Tibial nerve (tissue), 4 donors: ENCODE measurements at places on chromosomes 12 and 14.

GRCh38 chr14:36845356-36846012 lies 183.8 kb downstream of the PAX9 start:
- H3K27ac ChIP-seq: no peak overlapping the region
- DNase-seq: no peak
- H3K36me3 ChIP-seq: no peaks in the 10 kb centered on the region
- no peaks in the 10 kb centered on the region for H3K4me1 ChIP-seq
- H3K27me3 ChIP-seq: no peaks in the 10 kb centered on the region
- no peak overlapping the region for H3K4me3 ChIP-seq

DNA sequence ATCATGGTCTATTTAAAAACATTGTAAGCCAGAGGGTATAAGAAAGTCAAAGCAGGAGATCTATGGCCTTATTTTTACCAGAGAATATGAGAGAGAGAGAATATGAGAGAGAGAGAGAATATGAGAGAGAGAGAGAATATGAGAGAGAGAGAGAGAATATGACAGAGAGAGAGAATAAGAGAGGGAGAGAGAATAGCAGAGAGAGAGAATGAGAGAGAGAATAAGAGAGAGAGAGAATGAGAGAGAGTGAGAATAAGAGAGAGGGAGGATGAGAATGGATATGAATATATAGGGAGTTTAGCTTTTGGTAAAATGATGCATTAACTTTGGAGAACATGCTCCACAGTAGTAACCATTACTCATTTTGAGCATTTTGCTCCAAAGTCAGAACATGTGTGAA lies 48.0 kb upstream of the ALG10B start:
- no peak overlapping the region for H3K27ac ChIP-seq
- H3K27me3 ChIP-seq: no peaks in the 10 kb centered on the region
- DNase-seq: no peak
- no peak overlapping the region for H3K4me3 ChIP-seq

DNA sequence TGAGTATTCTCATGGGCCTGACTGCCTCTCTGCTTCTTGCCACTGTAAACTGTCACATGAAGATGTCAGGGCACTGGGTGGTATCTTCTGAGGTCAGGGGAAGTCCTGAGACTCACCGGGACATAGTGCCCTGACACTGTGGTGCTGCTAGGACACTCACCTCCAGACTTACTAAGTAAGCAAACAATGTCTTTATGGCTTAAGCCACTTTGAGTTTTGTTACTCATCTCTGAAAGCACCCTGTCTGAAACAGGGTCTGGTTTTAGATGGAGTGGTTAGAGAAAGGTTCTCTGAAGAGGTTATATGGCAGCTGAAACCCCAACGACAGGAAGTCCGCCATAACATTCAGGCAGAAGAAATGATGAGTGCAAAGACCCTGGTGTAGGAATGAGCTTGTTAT lies 22.7 kb downstream of the GPR19 start:
- H3K27me3 ChIP-seq: no peaks in the 10 kb centered on the region
- no peak for DNase-seq
- no peak overlapping the region for H3K4me3 ChIP-seq
- H3K27ac ChIP-seq: no peak overlapping the region

DNA sequence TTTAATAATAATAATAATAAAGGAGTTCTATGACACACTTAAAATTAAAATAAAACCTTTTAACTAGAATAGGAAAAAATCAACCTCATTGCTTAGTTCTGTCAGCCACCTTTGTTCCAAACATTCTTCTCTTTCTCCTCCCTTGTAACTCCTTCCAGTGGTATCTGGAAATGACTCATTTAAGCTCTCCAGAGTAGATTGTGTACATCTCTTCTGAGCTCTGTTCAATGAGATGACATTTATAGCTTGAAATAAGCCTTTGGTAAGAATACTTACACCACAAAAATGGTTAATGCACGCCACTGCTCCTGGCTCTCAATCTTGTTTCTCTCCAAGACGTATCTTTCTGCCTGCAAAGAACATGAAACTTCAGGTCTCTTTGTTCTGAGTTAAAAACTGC lies 70.3 kb downstream of the STAB2 start:
- no peak for DNase-seq
- no peaks in the 10 kb centered on the region for H3K4me1 ChIP-seq
- no peak overlapping the region for H3K4me3 ChIP-seq
- no peaks in the 10 kb centered on the region for H3K36me3 ChIP-seq
- no peaks in the 10 kb centered on the region for H3K27me3 ChIP-seq

DNA sequence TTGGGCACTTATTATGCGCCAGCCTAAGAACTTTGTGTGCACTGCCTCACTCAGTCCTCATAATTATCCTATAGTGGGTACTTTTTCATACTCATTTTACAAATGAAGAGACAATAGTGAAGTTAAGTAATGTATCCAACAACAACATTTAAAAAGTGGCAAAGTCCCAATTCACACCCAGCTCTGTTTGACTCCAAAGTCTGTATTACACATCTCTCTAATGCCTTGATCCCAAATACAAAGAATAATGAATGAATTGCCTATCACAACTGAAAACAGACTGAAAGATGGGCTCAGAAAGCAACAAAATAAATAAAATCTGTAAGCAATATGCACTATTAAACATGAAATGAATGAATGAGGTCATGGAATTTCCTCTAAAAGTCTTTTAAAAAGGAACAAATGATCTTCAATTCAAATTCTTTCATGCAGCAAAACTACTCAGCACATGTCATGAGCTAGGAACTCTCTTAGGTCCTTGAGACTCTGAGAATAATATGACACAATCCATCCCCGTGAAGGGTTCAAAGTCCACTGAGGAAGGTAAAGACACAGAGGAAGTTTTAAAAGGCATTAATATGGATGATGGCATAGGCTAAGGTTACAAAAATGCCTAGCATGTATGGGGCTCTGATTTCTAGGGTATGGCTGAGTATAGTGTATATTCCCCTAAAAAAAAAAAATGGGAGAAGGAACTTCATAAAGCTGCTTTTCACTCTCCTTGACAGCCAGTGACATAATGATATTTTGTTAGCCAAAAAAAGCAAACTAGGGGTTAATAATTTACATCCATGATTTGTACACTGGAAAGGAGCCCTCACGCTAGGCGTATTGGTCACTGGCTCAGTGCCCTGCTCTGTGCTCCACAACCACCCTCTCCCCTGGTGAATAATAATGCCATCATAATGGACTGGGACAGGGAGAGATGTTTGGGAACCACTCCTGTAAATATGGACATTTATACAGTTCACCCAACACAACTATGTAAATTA lies 103.4 kb downstream of the SLC2A13 start:
- H3K27me3 ChIP-seq: no peaks in the 10 kb centered on the region
- no peaks in the 10 kb centered on the region for H3K4me1 ChIP-seq
- no peak for DNase-seq
- no peaks in the 10 kb centered on the region for H3K36me3 ChIP-seq

- H3K27ac ChIP-seq: peak overlapping the region; percentile 65
- no peak overlapping the region for H3K4me3 ChIP-seq
- peaks cover 54% of the 10 kb centered on the region for H3K4me1 ChIP-seq
Observed at GRCh38 chr12:6934110-6934509, 6.4 kb downstream of the ATN1 start.

GRCh38 chr12:86826051-86826450 lies 569.9 kb upstream of the MGAT4C start:
- H3K4me1 ChIP-seq: no peaks in the 10 kb centered on the region
- H3K27ac ChIP-seq: no peak overlapping the region
- DNase-seq: no peak

GRCh38 chr12:2364631-2365051 lies 311.9 kb downstream of the CACNA1C start:
- no peak for DNase-seq
- H3K36me3 ChIP-seq: no peaks in the 10 kb centered on the region
- no peaks in the 10 kb centered on the region for H3K4me1 ChIP-seq

- no peak overlapping the region for H3K27ac ChIP-seq
- peaks cover 82% of the 10 kb centered on the region for H3K36me3 ChIP-seq
- no peak overlapping the region for H3K4me3 ChIP-seq
- H3K4me1 ChIP-seq: peaks cover 3% of the 10 kb centered on the region
- DNase-seq: no peak
- no peaks in the 10 kb centered on the region for H3K27me3 ChIP-seq
Observed at GRCh38 chr12:109926488-109927210, 26.6 kb downstream of the TCHP start.

GRCh38 chr12:4056910-4057845 lies 184.0 kb upstream of the PARP11 start:
- no peaks in the 10 kb centered on the region for H3K4me1 ChIP-seq
- no peak overlapping the region for H3K4me3 ChIP-seq
- no peak for DNase-seq
- no peaks in the 10 kb centered on the region for H3K36me3 ChIP-seq
- H3K27me3 ChIP-seq: no peaks in the 10 kb centered on the region
- no peak overlapping the region for H3K27ac ChIP-seq

- no peaks in the 10 kb centered on the region for H3K27me3 ChIP-seq
- no peaks in the 10 kb centered on the region for H3K36me3 ChIP-seq
- no peak overlapping the region for H3K27ac ChIP-seq
- no peak for DNase-seq
- H3K4me1 ChIP-seq: no peaks in the 10 kb centered on the region
Observed at GRCh38 chr14:92737206-92737605, 11.2 kb downstream of the LGMN start.
